ENCODE measurements at places on chromosomes 7 and 10. TPM values are rescaled to one million over a fixed set of nuclear protein-coding genes. Genes with fewer than 3 reads are reported as not detected.
A peak's percentile ranks its signal among the peaks of the same experiment; 100 is the strongest.

DNA sequence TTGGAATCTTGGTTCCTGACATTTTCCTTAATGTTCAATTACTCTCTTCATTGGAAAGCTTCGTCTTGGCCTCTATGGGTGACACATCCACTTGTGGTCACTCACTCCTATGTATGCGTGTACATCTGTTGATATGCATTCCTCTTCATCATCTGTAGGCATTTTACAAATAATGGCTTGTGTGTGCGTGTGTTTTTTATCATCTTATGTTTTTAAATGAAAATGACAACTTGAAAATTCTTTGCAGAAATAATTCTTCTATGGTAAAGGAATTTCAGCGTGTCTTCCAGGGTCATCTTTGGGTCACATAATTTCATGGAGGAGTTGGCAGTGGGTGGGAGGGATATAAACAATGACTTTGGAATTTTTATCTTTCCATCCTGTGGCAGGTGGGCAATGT, 925.1 kb downstream of the LRMDA start:
- no peak for DNase-seq
- no peak overlapping the region for H3K4me3 ChIP-seq
- no peaks in the 10 kb centered on the region for H3K27me3 ChIP-seq
- H3K4me1 ChIP-seq: no peaks in the 10 kb centered on the region
- H3K36me3 ChIP-seq: no peaks in the 10 kb centered on the region

Gene C10orf143
- 2.5 TPM for total RNA-seq

GRCh38 chr7:128948976-128949760, 11.4 kb downstream of the IRF5 start:
- no peaks in the 10 kb centered on the region for H3K27me3 ChIP-seq
- no peak overlapping the region for H3K4me3 ChIP-seq
- H3K4me1 ChIP-seq: no peaks in the 10 kb centered on the region

Gene CALY
- total RNA-seq: not detected

Gene RPP38
- 23.3 TPM for total RNA-seq

DNA sequence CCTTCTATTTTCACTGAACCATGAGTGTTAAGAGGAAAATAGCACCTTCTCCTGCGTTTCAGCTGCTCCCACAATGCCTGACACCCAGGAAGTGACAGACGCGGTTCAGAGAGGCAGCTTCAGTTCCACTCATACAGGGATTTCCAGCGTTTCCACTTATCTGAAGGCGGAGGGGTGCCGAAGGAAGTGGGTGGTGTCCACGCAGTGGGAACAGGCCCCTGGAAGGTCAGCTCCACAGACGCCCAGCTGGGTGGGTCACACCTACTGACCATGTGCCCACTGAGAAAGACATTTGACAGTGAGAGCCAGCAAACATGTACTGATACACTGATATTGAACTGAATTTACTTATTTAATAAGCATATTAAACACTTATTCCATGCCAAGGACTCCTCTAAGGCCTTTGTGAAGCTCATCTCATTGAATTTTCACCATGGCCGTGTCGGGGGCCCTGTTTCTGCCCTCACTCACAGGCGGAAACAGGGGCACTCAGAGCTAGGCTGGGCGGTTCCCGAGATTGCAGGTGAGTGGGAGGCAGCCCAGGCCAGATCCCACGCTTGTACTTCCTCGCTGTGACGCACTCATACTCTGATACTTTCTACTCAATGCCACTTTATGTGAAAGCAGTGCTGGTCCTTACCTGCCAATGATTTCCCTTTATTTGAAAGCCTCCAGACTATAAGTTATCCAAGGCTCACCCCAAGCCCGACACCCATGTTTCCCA, 96.8 kb downstream of the TCERG1L start:
- no peak overlapping the region for H3K27ac ChIP-seq
- no peaks in the 10 kb centered on the region for H3K27me3 ChIP-seq
- no peak overlapping the region for H3K4me3 ChIP-seq
- H3K4me1 ChIP-seq: no peaks in the 10 kb centered on the region
- H3K36me3 ChIP-seq: no peaks in the 10 kb centered on the region

Gene GLCCI1
- 10.9 TPM for total RNA-seq

- DNase-seq: no peak
- H3K4me3 ChIP-seq: no peak overlapping the region
- H3K4me1 ChIP-seq: no peaks in the 10 kb centered on the region
- H3K27ac ChIP-seq: no peak overlapping the region
Measured at GRCh38 chr10:373526-374309, 238.5 kb downstream of the ZMYND11 start.

DNA sequence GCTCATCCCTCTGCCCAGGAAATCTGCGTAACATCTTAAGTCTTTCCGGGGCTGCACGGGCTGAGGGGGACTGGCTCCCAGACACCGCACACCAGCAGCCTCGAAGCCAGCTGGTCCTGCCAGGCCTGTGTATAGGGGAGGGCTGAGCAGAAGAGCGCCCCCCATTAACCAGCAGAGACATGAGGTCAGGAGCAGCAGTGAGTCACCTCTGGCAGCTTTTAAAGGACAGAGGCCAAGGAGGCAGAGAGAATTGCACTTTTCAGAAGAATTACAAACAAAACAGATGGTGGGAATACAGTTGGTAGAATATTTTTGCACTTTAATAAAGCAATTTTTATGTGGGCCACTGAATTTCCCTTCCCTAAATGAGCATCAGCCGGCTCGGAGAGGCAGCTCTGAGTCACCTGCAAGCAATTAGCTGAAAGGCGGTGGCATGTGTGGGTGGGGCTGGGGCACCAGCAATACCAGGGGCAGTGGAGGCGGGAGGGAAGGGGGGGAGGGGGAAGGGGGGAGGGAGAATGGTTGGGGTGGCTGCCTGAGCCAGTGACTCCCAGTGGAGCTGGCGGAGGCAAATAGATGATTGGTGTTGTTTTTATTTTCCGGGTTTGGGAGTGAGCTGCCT, 39.1 kb downstream of the GOLGA7B start:
- no peak for DNase-seq
- no peaks in the 10 kb centered on the region for H3K4me1 ChIP-seq
- H3K4me3 ChIP-seq: no peak overlapping the region
- peaks cover 3% of the 10 kb centered on the region for H3K27me3 ChIP-seq

Gene ADGRA1
- not detected for total RNA-seq

DNA sequence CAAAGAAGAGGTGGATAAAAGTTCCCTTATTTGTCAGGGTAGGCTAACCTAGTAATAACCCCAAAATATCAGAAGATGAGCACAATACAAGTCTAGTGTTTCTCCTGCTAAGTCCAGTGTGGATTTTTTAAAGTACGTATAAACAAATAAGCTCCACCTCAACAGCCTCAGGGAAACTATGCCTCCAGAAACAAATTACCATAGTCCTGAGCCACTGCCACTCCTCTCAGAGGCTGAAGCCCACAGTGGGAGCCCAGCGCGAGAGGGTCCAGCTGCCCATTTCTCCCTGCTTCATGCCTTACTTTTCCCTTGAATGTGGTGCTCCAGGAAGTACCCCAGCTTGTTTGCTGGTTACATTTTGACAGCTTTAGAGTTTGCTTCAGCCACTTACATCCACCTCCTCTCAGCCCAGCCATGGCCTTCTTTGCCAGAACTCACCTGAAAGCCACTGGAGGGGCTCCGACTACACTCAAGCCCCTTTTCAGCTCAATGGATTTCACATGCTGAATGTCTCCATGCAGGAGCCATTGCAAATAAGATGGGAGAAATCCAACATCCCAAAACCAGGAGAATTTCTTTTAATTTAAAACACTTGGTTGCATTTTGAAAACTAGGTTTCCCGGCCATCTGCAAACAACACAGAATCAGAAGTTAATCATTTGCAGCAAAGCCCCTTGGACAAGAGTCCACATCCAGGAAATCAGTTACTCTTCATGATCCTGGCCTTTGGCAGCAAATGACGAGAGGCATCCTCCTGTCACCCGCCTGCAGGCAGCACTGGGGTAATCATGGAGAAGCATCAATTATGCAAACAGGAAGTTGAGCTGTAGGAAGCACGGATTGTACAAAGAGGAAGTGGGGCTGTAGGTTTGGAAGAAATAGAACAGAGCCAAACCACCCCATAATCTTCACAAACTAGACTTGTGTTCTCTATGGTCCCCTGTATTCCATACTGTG, 138.1 kb downstream of the HERPUD2 start:
- no peak overlapping the region for H3K4me3 ChIP-seq
- no peaks in the 10 kb centered on the region for H3K36me3 ChIP-seq
- peaks cover 2% of the 10 kb centered on the region for H3K4me1 ChIP-seq
- DNase-seq: no peak
- peaks cover 25% of the 10 kb centered on the region for H3K27me3 ChIP-seq

GRCh38 chr7:28293527-28293835, 112.9 kb upstream of the JAZF1 start:
- H3K27me3 ChIP-seq: peaks cover 34% of the 10 kb centered on the region
- no peak overlapping the region for H3K4me3 ChIP-seq
- DNase-seq: no peak
- H3K36me3 ChIP-seq: no peaks in the 10 kb centered on the region
- no peak overlapping the region for H3K27ac ChIP-seq

Gene NPFFR1
- not detected for total RNA-seq

DNA sequence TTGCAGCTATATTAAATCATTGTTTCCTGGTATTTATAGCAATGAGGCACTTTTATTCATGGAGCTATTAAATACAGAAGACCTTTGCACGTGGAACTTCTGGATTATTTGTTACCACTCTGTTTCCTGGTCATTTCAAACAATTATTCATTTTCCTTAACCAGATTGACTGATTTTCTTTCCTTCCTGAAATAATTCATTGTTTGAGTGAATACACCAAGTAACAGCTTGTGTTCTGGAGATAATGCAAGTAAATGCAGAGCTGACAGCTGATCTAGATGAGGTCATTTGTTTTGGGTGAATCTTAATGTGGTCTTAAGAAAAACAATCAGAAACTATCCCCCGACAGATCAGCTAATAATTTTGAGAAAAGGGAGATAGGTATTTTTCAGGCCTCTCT, 497.7 kb downstream of the KIF20B start:
- H3K36me3 ChIP-seq: no peaks in the 10 kb centered on the region
- H3K27ac ChIP-seq: no peak overlapping the region
- H3K4me1 ChIP-seq: no peaks in the 10 kb centered on the region
- no peak overlapping the region for H3K4me3 ChIP-seq
- H3K27me3 ChIP-seq: no peaks in the 10 kb centered on the region
- no peak for DNase-seq

- H3K27ac ChIP-seq: no peak overlapping the region
- no peaks in the 10 kb centered on the region for H3K4me1 ChIP-seq
- no peaks in the 10 kb centered on the region for H3K36me3 ChIP-seq
Measured at GRCh38 chr10:113020838-113021237, 70.8 kb downstream of the TCF7L2 start.

- no peak overlapping the region for H3K27ac ChIP-seq
- no peaks in the 10 kb centered on the region for H3K36me3 ChIP-seq
- DNase-seq: no peak
- peaks cover 5% of the 10 kb centered on the region for H3K4me1 ChIP-seq
- H3K27me3 ChIP-seq: no peaks in the 10 kb centered on the region
Measured at GRCh38 chr10:1648648-1649047, 88.7 kb downstream of the ADARB2 start.

DNA sequence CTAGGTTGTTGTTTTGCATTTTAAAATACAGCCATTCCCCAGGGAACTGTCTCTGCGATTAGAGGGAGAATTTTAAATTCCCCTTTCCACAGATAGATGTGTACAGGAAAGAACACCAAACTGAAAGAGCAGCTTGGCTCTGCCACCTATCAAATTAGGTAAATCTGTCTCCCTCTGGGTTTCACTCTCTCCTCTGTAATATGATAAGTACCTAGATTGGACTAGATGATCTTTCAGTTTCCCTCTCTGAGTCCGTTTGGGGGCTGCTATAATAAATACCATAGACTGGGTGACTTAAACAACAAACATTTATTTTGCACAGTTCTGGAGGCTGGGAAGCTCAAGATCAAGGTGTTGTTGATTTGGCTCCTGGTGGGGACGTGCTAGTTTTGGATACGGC, 186.0 kb downstream of the KIF20B start:
- no peaks in the 10 kb centered on the region for H3K4me1 ChIP-seq
- peaks cover 16% of the 10 kb centered on the region for H3K27me3 ChIP-seq
- H3K36me3 ChIP-seq: no peaks in the 10 kb centered on the region
- DNase-seq: no peak
- no peak overlapping the region for H3K4me3 ChIP-seq

GRCh38 chr10:91352760-91353159, 57.4 kb upstream of the HECTD2 start:
- no peak for DNase-seq
- no peak overlapping the region for H3K4me3 ChIP-seq
- H3K27me3 ChIP-seq: peaks cover 8% of the 10 kb centered on the region

GRCh38 chr10:117545141-117546019, 2.8 kb downstream of the EMX2 start:
- no peak overlapping the region for H3K4me3 ChIP-seq
- DNase-seq: no peak
- peaks cover 84% of the 10 kb centered on the region for H3K27me3 ChIP-seq
- no peak overlapping the region for H3K27ac ChIP-seq
- peaks cover 15% of the 10 kb centered on the region for H3K4me1 ChIP-seq

- H3K27ac ChIP-seq: no peak overlapping the region
- H3K27me3 ChIP-seq: no peaks in the 10 kb centered on the region
- H3K4me1 ChIP-seq: no peaks in the 10 kb centered on the region
- no peak overlapping the region for H3K4me3 ChIP-seq
- H3K36me3 ChIP-seq: no peaks in the 10 kb centered on the region
Measured at GRCh38 chr7:112006071-112006470, 200.1 kb downstream of the DOCK4 start.

GRCh38 chr10:33377658-33378025, 43.2 kb upstream of the NRP1 start:
- peak overlapping the region; percentile 76 for H3K27ac ChIP-seq
- H3K4me1 ChIP-seq: peaks cover 18% of the 10 kb centered on the region
- peaks cover 2% of the 10 kb centered on the region for H3K27me3 ChIP-seq
- no peak for DNase-seq
- no peak overlapping the region for H3K4me3 ChIP-seq

Gene PALD1
- 2.1 TPM for total RNA-seq

GRCh38 chr10:31599626-31600504, 280.8 kb downstream of the ZEB1 start:
- H3K36me3 ChIP-seq: no peaks in the 10 kb centered on the region
- peaks cover 26% of the 10 kb centered on the region for H3K4me1 ChIP-seq
- H3K27ac ChIP-seq: no peak overlapping the region
- peaks cover 1% of the 10 kb centered on the region for H3K27me3 ChIP-seq

DNA sequence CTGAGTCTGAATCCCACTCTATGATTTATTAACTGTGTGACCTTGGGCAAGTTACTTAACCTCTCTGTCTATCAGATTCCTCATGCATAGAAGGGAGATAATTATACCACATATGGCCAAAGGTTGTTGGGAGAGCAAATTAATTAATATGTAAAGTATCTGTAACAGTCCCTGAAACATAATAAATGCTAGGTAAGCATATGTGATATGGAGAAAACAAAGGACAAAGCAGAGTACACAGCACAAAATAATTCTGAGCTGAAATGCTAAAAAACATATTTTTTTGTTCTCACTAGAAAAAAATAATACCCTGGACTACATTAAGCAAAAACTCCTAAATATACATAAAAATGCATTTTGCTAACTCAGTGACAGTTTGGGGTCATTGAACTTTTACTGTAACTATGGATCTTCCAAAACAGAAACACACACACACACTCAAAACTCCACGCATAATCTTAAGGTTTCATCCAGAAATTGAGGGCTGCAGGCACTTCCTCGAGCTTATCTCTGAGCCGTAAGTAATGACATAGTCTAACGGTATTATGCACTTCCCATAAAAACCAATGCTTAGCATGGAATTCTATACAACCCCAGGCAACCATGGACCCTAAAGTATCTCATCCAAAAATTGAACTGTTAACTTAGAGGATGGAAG, 201.7 kb upstream of the PTN start:
- no peaks in the 10 kb centered on the region for H3K4me1 ChIP-seq
- H3K27me3 ChIP-seq: no peaks in the 10 kb centered on the region
- no peak overlapping the region for H3K27ac ChIP-seq
- no peaks in the 10 kb centered on the region for H3K36me3 ChIP-seq

GRCh38 chr10:95394161-95394880, 103.5 kb upstream of the PDLIM1 start:
- H3K27ac ChIP-seq: peak overlapping the region; percentile 1
- DNase-seq: no peak
- H3K27me3 ChIP-seq: peaks cover 3% of the 10 kb centered on the region
- H3K4me3 ChIP-seq: no peak overlapping the region
- peaks cover 8% of the 10 kb centered on the region for H3K4me1 ChIP-seq
- H3K36me3 ChIP-seq: no peaks in the 10 kb centered on the region

Data from activated CD4-positive, alpha-beta T cell treated with anti-CD3 and anti-CD28 coated beads, Interleukin-2, amount 10 ng/mL, durations not matched to agents 24 days and 14 days (primary cell).